Lung microvascular endothelial cell (primary cell): ENCODE measurements at places on chromosomes 2 and 18. TPM values are rescaled to one million over a fixed set of nuclear protein-coding genes. Genes with fewer than 3 reads are reported as not detected.

- DNase-seq, result no peak
These were observed 119.3 kb downstream of the ABCA12 start for GRCh38 chr2:215019085-215019484.

DNA sequence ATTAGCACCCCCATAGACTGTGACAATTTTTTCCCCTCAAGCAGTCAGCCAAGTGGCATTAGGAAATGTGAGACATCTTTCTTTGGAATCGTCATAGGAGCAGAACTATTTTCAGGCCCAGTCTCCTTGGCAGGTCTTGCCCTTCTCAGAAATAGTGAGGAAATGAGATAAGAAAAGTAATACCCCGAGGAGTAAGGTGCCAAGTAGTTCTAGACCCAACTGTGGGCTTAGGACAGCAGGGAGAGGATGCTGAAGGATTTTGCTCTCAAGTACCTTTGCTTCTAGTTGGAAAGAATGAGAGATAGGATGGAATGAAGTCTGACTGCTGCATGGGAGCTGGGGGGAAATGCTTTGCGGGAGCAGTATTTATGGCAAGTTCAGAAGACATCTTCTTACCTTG is 31.8 kb downstream of the PRKCE start:
- peak; percentile 39 for DNase-seq

DNA sequence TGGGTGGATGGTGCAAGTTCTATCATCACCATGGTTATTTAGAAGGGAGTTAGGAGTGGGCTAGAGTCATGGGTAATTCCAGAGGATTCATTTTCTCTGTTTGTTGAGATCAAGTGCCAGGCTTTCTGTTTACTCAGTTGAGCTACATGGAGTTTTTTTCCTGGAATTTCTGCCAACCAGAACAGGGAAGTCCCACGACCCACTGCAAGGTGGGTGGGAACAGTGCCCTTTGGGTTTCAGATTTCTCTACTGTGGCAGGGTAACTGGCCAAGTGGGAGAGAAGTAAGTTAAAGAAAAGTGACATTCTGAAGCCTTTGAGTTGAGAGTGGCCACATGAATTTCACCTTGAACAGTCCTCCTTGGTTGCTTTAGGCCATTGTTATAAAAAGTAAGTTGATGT is 138.9 kb downstream of the SLC39A10 start:
- no peak for DNase-seq

DNA sequence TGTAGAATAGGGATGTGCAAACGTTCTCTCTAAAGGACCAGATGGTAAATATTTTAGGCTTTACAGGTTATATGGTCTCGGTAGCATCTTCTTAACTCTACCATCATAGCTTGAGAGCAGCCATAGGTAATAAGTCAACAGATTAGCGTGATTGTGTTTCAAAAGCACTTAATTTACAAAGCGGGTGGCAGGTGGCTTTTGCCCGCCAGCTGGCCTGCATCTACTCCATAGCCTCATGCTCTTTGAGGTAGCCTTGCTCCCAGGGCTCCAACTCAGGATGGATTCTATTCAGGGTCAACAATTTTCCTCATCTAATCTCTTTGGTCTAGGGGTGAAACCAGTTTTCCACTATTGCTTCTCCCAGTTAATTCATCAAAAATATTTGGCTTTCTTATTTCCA is 5.0 kb upstream of the ATP9B start:
- no peak for DNase-seq

DNA sequence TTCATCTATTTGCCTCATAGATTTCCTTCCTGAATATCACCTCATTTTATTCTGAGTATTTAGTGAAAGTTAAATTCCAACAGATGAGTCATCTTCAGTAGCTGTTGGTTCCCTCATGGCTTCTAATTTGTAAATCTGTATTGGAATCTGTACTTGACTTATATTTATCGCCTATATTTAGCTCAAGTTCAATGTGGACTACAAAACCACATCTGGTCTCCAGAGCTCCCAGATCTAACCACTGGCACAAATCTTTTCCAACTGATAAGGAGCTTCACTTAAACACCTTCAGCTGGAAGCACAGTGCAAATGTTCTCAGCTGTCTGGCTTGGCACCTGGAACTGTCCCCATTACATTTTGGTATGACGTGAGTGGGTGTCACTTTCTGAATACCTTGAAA is 82.8 kb upstream of the DSEL start:
- peak; percentile 58 for DNase-seq

GRCh38 chr2:175843625-175844024 is 158.4 kb downstream of the LNPK start:
- no peak for DNase-seq

- DNase-seq, result peak; percentile 16
These were observed 14.6 kb upstream of the ALPP start for GRCh38 chr2:232363784-232364615.

DNA sequence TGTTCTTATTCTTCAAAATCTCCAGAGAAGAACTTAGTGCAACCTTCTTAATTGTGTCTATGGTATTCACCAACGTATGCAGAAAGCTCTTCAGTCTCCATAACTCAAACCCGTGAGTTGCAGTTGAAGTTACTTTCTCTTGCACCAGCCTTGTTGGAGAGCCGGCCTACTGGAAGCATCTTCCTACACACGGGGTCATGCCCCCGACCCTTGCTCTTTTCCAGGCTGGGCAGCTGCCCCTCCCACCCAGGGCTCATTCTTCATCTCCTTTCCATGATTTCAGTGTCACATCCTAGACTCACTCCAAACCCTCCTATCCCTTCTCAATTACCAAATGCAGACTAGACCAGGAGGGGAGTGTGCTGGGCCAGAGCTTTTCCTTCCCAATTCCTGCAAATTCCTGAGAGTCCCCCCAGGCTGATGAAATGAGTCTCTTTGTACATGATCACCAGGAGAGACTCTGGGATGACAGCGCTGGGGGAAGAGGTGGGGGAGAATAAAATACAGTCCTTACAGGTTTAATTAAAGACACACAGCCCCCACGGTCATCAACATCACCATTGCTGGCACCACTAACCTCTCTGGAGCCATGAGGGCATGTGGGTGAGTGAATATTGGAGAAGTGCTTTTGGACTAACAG is 75.3 kb downstream of the COLEC12 start:
- no peak for DNase-seq

GRCh38 chr2:112183327-112184025 is 45.3 kb downstream of the FBLN7 start:
- DNase-seq, result no peak

- DNase-seq, result no peak
These were observed 401.0 kb downstream of the GRB14 start for GRCh38 chr2:164220265-164220664.

GRCh38 chr2:6352906-6353515 is 512.7 kb downstream of the CMPK2 start:
- DNase-seq, result no peak

- DNase-seq, result peak; percentile 87
These were observed 12.1 kb downstream of the SPIRE1 start for GRCh38 chr18:12645751-12646203.

GRCh38 chr2:119463990-119464389 is 32.3 kb downstream of the TMEM37 start:
- DNase-seq, result no peak

- DNase-seq, result no peak
These were observed 56.1 kb downstream of the PLEKHM3 start for GRCh38 chr2:207969249-207969648.

- peak; percentile 40 for DNase-seq
These were observed 109.9 kb downstream of the MSTN start for GRCh38 chr2:189952536-189953109.

DNA sequence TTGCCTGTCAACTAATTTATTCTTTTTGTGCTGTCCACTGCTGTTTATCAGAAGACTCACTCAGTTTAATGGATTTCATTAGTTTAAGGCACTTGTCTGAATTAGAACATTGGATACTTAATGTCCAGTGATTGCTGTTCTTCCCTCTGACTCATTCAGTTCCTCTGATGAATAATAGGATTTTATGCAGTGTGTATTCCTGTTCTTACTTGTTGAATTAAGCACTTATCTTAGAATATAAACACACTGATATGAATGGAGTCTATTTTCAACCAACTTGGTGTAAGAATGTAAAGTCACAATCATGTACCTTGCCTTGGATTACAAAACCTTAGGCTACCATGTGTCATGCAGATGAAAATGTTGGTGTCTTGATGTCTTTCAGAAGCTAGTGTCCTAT is 87.0 kb upstream of the PROKR1 start:
- DNase-seq, result no peak

TMEFF2 gene
- not detected in 2 replicates for total RNA-seq

CLEC4F gene
- under 0.01 TPM in 2 replicates for total RNA-seq

DSG1 gene
- not detected in 2 replicates for total RNA-seq

RFX8 gene
- 0.22 TPM in 1 of 2 replicates, not detected in the other for total RNA-seq

IL36G gene
- total RNA-seq, result not detected in 2 replicates

NT5DC4 gene
- not detected in 2 replicates for total RNA-seq

ACMSD gene
- total RNA-seq, result not detected in 2 replicates
